ENCODE measurements at places on chromosomes 13 and 19.

DNA sequence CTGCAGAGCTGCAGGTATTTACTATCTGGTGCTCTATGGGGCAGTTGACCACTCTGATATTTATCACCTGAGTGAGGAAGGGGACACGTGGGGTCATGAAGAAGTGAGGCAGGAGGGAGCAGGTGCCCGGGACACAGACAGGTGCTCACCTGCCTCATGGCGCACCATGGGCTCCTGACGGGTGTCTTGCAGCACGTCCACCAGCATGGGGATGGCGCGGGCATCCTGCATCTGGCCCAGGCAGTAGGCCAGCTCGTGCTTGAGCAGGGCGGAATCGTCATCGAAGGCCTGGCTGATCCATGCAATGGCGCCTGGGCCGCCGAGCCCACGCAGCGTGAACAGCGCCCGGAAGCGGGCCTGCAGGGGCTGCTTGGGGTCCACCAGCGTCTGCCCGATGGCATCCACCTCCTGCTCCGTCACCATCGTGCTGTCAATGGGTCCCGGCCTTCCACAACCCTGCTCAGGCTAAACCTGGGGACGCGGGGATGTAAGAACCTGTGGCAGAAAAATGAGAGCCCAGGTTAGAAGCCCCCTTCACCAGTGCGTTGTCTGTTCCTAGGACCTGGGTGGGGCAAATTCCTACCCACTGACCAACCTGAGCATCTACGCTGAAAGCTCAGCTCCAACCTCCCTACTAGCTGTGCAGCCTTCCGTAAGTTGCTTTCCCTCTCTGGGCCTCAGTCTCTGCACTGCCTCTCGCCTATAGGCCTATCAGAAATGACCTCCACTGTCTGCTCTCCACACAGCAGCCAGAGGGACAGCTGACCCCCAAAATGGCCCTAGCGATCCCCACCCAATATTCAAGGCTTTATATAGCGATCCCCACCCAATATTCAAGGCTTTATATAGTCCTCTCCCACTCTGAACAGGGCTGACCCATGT lies 3.8 kb downstream of the DOHH start:
- DNase-seq, result no peak

DNA sequence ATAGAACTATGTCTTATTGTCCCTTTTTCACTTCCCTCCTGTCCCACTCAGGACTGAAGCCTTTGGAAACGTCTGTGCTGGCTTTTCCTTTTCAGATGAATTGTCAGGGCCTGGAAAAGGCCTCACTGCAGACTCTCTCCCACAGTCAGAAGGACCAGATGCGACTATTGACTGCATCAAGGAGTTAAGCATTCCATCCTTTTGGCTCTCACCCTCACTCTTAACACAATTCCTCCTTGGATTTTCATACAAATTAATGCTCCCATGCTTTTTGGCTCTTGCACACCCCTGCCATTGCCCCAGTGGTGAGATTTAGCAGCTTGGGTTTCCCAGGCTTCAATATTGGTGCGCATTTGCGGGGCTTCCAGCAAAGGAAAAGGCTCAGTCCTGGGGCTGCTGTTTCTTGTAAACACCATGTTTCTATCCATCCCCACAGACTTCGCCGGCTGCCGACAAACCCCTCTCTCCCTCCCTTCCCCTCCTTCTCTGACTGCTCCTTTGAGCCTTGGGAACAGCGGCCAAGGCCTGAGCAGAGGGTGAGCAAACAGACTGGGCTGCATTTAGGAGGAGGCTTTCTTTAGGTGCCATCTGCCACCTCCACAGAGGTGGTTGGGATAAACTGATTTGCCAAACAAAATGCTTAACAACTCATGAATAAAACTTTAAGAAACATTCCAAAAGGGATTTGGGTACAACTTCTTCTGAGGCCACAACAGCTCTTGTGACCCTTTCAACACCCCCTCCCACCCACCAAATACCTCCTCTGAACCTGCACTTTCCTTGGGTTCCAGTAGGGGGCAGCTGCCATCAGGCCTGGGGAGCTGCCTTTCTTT lies 48.6 kb upstream of the PCDH8 start:
- DNase-seq, result no peak

- no peak for DNase-seq
Measured at GRCh38 chr19:868458-869244, 9.2 kb downstream of the CFD start.

DNA sequence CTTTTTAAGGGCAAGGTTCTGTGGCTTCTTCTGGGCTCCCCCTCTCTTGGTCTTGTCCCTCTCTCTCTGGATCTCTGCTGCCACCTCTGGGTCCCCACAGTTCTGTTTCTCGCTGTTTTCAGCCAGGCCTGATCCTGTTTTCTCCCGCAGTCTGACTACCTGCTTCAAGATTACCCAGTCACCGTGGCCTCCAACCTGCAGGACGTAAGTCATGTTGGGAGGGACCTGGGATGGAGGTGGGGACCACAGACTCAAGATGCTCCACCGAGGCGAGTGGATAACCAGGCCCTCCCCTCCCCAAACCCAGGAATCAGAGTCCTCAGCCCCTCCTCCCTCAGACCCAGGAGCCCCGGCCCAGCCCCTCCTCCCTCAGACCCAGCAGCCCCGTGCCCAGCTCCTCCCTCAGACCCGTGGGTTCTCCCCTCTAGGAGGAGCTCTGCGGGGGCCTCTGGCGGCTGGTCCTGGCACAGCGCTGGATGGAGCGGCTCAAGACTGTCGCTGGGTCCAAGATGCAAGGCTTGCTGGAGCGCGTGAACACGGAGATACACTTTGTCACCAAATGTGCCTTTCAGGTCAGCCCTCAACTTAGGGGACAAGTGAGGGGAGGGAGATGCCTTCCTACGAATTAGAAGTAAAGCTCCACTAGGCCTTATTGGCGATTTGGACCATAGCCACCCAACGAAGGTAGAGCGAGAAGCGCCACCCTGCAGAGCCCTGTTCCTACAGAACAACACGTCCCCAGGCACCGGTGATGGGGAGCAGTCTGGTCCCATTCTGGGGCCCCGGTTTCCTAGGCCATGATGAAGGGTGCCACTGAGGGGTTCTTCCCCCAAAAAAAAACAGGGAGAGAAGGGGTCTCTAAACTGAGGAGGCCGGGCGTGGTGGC lies 2.2 kb downstream of the FLT3LG start:
- peak; percentile 80 for DNase-seq

DNA sequence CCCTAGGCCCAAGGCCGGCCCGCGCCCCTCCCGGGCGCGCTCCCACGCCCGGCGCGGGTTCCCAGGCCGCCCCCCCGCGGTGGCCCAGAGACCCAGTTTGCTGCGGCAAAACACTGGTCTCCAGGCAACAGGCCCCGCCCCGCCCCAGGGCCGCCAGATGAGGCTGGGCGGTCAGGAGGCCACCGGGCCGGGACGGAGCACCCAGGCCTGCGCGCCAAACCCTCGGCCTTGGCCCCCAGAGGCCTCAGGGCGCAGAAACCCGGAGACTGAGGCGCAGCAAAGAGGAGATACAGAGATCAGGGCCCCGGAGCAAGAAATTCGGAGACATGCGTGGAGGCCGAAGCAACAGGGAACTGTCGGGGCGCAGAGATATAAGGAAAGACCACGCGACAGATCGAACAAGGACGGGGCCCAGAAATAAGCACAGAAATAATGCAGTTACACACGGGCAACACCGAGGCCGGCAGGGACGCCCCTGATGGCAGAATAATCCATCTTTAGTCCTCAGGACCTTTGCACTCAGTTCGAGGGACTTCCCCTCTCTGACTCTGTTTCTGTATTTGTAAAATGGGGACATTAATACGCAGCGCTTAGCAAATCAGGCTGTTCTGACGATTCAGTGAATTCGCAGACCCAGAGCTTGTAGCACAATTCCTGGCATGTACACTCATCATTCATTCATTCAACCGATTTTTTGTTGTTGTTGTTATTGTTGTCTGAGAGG lies 20.8 kb upstream of the ERCC1 start:
- peak; percentile 80 for DNase-seq

GRCh38 chr19:46339446-46339845 lies 7.4 kb upstream of the PPP5C start:
- DNase-seq, result no peak

- DNase-seq, result no peak
Measured at GRCh38 chr19:5799247-5800241, 5.3 kb upstream of the NRTN start.

GRCh38 chr13:37216331-37216730 lies 110.9 kb upstream of the CSNK1A1L start:
- no peak for DNase-seq

DNA sequence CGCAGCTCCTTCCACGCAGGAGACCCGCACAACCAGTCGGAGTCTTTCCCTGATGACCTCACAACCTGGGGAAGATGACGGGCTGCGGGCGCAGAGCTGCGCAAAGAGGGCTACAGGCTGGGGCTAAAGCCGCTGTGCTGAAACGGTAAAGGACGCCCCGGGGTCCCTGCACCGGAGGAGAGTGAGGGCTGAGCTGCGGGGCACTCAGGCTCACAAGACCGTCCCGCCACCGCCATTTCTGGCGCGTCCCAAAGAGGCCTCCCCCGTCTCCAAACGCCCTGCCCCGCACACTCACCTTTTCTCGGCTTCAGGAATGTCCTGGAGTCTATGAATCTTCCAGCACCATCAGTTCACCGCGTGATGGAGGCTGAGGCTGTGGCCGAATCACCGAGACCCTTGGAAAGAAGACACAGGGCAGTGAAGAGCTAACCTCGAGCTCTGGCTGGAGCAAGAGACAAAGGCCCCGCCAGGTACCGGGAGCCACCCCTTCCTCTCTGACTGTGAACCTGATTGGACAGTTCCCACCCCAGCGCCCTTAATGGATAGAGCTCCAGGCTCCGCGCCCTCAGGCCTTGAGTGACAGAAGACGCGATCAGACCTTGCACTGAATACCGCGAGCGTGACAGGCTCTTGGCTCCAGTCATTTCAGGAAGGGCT lies 41.8 kb upstream of the ZNF429 start:
- peak; percentile 48 for DNase-seq

DNA sequence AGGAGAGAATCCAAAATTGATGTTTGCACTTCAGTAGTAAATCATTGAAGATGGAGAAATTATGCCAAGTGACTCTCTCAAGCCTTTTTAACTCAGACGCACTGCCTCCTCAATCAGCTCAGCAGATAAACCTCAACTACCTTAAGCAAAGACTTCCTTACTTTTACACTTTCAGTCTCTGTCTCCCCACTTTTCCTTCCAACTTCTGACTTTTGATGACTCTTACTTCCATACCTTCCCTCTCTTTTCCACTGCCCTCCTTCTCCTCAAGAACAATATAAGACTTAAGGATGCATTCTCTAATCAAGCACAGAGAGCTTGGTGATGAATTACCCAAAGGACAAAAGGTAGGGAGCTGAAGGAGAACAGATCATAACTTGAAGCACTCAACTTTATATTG lies 4.8 kb upstream of the DACH1 start:
- no peak for DNase-seq

DNA sequence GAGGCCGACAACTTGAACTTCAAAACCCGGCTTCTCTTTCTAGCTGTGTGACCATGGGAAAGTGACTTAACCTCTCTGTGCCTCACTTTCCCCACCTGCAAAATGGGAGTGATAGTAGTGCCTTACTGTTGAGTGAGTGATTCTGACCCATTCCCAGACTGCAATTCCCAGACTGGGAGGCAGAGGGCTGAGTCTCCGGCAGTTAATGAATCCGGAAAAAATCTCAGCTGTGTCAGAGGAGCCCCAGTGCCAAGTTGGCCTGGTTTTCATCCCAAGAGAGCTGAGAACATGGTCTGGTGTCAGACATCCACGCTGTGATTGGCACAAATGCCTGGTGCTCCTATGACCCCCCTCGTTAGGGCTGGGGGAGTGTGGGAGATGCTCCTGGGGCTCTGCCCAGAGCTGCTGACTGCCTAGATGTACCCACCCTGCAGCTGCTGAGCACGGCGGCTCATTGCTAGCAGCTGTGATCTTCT lies 50.0 kb downstream of the PIN1 start:
- DNase-seq, result no peak

DNA sequence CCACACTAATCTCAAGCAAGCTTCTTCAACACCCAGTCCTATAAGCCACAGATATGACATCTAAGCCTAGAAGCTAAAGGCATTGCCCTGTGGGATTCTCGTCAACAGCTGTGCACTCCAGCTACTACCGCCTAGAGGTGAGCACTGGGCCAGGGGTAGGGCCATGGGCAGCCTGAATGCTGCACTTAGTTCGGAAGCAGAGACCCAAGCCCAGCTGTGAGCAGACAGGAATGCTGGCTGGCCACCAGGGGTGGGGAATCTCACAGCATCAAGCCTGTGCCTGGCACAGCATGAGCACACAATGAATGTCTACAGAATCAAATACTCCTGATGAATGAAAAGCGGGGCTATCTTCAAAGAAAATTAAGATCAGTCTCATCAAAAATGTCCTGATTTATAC lies 167.5 kb upstream of the UBL3 start:
- no peak for DNase-seq

GRCh38 chr13:37306778-37307544 lies 201.5 kb upstream of the CSNK1A1L start:
- no peak for DNase-seq

DNA sequence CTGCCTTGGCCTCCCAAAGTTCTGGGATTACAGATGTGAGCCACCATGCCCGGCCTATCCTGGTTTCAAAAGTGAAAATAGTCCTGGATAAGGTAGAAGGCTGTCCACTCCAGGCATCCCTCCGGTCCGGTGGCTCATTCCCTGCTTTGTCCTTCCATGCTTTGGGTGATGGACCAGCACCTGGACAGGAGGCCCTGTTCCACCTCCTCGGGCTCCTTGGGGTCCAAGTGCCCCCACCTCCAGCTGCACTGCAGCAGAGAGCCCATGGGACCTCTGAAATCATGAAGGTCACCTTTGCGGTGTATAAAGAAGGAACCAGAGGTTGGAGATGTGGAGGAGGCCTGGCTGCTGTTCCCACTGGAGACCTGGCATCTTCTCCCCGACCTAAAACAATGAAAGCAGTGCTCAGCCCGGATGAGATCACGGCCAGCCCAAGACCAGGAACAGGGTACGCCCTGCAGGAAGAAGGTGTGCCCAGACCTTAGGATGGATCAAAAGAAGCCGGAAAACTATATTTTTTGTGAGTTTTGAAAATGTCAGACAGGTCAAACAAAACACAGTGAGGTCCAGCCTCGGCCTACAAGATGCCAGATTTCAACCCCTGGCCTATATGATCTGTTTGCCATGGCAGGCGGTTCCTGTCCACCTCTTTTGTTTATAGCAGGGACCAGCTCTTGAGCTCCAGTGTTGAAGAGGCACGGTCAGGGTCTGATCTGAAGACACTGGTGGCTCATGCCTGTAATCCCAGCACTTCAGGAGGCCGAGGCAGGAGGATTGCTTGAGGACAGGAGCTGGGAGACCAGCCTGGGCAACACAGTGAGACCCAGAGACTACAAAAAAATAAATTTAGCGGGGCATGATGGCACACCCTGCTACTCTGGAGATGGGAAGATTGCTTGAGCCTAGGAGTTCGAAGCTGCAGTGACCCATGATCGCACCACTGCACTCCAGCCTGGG lies 5.8 kb downstream of the LSR start:
- no peak for DNase-seq

- DNase-seq, result no peak
Measured at GRCh38 chr13:40445557-40445990, 220.9 kb downstream of the FOXO1 start.

DNA sequence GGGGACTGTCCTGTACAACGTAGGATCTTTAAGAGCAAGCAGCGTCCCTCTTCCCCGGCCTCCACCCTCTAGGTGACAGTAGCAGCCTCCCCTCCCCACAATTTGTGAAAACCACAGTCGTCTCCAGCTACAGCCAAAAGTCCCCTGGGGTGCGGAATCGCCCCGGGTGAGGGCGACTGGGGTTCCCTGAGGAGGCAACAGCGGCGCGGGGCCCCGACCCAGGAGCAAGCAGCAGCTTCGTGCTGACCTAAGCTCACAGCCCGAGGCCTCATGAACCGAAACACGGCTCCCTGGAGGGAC lies 322 bp downstream of the ZNF558 start:
- DNase-seq, result no peak

- no peak for DNase-seq
Measured at GRCh38 chr19:42069619-42070351, at the start of gene GRIK5. TSS of gene GRIK5 (minus strand) at chr19:42070206. CDS start at chr19:42065770, 4,436 bp downstream.
